ENCODE measurements at places on chromosomes 7 and 10.
A peak's percentile ranks its signal among the peaks of the same experiment; 100 is the strongest.

GRCh38 chr10:28986856-28987255, 302.0 kb upstream of the LYZL1 start:
- DNase-seq, result no peak

DNA sequence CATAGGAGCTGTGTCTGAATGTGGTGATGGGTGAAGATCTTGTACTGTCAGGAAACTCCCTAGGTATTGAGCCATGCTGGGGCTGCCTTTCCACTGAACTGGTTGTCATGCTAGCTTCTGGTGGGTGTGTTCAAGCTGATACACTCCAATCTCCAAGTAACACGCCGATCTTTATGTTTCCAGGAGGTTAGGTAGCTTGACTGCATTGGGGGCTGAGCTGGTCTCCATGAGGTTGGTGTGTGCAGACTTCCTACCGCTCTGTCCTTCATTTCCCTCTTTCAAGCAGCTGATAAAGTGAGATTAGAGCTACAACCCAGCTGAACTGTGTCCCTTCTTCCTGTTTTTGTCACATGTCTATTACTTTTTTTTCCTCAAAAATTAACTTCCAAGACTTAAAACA, 265.5 kb downstream of the ANKRD30A start:
- no peak for DNase-seq

DNA sequence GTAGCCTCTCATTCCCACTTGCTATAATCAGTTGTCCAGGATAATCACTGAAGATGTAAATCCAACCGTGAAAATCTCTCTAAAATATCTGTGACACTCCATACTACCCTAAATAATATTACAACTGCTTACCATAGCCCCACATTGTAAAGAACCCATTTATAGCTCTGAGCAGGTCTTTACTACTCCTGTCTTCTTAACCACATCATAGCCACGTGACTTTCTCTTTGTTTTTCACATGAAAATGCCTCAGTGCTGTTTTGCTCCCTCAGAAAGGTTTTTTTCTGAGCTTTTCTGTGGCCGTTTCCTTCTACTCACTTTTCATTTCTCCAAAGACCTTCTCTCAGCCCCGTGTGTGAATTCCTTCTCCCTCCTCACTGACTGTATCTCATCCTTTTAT, 662.2 kb upstream of the ADARB2 start:
- DNase-seq, result no peak

GRCh38 chr10:59872892-59873463, 33.4 kb downstream of the CCDC6 start:
- DNase-seq, result no peak

DNA sequence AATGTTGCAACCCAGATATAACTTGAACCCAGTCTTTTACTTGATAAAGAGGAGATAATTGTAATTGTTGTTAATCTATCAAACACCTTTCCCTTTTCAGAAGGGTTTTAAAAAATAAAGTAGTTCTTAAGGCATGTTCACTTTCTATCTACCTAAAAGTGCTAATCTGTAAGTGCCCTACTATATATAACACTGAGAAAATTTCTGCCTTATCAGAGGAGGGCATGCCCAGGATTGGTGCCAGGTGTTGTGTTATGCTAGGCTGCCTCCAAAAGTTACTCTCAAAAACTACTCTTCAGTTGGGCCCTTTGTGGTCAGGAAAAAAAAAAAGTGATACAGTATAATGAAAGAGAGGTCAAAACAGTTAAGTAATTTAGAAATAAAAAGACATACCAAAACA, 36.3 kb downstream of the SMNDC1 start:
- DNase-seq, result no peak

DNA sequence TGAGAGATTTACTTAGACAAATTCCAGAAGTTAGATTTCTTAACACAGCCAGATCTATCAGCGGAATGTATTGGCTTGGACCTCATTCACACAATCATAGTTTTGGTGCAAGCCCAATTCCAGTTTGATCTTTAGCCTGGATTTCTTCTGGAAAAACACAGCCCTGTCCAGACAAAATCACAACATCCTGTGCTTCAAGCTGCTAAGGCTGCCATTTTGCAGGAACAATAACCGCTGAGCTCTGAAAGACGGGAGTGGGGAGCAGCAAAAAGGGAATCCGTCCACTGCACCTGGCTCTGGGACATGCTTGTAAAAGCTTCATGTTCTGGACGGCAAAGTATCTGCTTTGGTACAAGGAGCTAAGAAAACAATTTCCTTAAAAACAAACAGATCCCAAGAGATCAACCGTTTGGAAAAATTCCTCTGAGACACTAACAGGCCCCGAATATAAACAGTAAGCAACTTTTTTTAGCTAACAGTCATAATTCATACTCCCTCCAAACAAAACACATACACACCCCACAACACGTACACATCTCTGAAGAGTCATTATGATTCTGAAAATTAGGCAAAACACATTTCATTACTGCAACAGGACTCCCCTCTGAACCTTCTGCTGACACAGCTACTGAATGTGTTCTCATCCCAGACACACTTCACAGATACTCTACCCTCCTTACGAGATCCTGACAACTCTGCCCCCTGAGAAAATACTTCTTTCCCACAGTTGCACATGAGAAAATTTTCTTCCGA, 32.4 kb downstream of the ITIH5 start:
- DNase-seq, result no peak

DNA sequence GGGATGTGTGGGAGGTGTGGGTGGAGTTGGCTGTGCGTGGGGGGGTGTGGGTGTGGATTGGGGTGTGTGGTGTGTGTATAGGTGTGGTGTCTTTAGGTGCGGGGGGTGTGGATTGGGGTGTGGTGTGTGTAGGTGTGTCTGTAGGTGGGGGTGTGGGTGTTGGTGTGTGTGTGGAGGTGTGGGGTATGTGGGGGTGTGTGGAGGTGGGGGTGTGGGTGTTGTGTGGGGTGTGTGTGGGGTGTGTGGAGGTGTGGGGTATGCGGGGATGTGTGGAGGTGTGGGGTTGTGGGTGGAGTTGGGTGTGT, 33.9 kb downstream of the SPDYE17 start:
- no peak for DNase-seq

GRCh38 chr7:51482976-51483375, 166.4 kb upstream of the COBL start:
- no peak for DNase-seq

DNA sequence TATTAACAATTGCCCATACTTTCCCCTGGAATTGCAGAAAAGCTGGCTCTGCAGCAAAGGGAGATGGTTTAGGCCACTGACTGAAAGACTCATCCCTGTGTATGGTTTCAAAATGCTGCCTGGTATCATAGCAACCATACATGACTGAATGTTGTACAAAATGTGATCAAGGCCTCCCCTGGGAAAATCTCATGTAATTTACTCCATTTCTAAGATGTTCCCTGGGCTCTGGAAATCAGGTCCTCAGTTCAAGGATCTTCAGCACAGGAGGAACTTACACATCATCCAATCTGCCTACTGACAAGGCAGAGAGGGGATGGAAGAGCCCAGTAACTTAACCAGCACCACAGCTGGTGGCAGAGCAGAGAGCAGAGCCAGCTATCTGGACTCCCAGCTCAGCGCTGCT, 111.8 kb downstream of the JAZF1 start:
- no peak for DNase-seq

GRCh38 chr7:151776876-151777494, 99.9 kb downstream of the PRKAG2 start:
- DNase-seq, result no peak

DNA sequence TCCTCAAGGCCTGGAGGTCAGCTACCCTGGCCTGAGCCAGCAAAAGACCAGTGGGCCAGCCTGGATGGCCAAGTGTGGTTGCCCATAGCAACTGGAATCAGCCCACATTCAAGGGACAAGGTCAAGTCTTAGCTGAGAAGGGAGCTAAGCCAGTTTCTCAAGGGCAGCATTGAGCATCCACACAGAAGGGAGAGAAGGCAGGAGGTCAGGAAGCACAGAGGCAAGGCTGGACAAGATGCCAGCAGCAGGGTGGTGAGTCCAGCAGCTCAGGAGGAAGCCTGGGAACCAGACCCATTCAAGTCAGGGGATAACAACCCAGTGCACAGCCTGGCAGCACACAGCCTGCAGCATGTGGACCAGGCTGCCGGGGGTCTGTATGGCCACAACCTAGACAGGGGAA, 54.0 kb upstream of the ZMIZ1 start:
- DNase-seq, result peak; percentile 49

- DNase-seq, result no peak
These were observed 115.6 kb downstream of the CDK6 start for GRCh38 chr7:92720604-92721350.

GRCh38 chr10:67250686-67251085, 324.9 kb downstream of the LRRTM3 start:
- DNase-seq, result no peak

DNA sequence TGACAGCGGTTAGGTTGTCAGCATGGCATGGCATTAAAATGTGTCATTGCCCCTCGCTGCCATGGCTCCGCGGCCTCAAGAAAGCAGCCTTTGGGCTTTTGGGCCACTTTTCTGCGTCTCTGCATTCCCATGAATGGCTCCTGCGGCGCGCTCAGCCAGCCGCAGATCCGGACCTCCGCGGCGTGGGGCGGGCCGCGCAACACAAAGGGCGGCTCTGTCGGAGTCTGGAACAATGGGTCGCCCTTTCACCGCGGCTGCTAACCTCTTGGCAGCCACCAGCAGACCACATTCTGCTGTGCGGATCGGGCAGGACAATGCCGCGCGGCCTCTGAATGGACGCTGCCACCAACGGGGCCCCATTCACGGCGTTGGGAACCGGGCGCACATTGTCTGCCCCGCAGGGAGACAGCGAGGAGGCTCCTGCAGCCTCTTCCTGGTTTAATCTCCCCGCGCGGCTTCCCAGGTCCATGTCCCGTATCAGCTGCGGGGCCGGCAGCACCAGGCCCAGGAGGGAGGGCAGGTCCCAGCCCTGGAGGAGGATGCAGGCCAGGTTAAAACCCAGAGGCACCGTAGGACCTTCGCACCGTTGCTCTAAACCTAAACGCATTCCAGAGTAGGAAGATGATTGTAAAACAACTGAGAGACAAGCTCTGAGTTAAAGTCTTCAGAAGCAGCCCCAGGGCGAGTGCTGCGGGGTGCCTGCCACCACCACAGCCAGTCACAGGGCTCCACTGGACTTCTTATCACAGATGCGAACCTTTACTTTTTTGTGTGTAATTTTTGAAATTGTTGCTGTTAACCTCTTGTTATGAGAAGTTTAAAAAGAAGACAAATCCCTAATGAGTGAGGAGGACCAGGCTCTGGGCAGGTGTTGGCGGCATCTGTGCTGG, 71.6 kb downstream of the NKX6-2 start:
- peak; percentile 86 for DNase-seq

- no peak for DNase-seq
These were observed 33.2 kb downstream of the PITRM1 start for GRCh38 chr10:3139216-3139910.

GRCh38 chr10:126849646-126850045, 55.6 kb upstream of the DOCK1 start:
- no peak for DNase-seq
